NCI-H446 (cell line): ENCODE measurements at places on chromosomes 2 and 18.

DNA sequence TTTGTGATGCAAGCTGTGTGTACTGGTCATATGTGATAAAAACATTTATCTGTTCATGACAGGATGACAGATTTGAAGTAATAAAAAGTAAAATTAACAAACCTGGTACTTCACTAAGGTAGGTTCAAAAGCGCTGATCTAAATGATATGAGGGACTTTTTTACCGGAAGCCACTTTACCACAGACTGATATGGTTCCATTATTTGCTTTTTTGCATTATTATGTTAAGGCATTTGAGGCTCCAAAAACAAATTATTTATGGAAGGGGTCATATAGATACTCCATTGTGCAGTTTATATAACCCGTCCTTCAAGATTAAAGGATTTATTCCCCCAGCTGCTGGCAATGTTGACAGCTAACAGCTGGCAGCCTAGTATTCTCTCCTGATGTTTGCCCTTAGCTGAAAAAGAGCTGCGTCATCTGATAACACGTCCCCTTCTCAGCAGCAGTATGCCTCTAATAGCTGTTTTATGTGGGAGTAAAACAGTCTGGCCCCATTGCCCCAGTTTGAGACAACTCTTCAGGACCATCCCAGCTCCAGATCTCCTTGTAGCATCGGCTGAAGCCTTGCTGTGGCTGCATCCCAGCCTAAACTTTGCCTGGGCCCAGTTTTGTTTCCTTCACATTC lies 84.8 kb upstream of the XIRP2 start:
- DNase-seq, result no peak

DNA sequence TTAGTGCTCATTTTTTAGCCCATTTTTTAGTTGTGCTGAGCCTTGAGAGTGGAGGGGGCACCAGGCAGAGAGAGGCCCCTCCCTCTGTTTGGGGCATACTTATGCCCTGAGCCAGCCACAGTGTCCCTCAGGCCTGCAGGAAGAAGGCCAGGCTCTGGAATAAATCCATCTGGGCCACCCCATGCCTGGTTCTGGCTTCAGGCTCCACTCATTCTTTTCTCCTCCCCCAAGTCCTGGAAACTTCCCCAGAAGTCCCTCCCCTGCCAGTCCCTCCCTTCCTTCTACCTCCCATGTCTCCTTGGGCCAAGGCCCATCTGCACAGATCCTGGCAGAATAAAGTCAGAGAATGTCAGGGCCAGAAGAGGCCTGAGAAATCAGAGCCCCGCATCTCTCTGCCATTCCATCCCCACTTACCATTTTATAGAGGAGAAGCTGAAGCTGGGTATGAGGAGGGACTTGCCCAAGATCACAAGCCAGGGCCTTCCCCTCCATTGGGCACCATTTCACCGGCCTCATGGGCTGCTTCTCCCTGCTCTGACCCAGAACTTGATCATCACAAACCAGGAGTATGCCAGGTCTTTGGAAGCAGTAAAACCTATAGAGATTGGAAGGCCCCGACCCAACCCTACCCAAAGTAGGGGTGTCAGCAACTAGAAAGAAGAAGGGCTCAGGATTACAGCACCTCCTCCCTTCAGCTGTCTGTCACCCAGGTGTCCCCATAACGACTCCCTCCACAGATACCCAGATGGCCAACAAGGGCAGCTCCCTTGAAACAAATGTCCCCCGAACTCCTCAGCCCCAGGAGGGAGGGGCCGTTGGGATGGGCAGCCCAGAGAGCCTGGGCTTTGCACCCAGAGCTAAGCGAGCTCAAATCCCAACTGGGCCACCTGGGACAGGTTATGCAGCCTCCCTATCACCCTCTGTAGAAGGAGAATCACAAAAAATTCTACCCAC lies 108.4 kb downstream of the POLR1A start:
- DNase-seq, result peak; percentile 73

GRCh38 chr2:146214394-146214929 lies 1630.4 kb upstream of the ACVR2A start:
- peak; percentile 36 for DNase-seq

GRCh38 chr2:105917226-105917625 lies 172.5 kb downstream of the NCK2 start:
- DNase-seq, result no peak

DNA sequence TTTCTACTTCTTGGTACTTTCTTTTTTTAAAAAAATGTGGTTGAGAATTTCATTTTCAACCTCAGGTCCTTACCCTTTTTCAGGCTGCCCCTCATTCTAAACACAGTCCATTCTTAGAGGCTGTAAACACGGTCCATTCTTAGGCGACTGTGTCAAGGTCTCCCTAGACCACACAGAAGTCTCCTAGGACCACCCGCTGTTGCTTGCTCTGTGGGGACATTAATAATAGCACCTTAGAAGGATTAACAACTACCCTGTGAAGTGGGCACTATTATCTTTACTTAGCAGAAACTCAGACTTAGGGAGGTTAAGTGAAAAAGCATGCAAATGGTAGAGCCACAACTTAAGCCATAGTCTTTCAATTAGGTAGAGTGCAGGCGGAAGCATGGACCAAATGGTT lies 91.7 kb downstream of the RBMS1 start:
- no peak for DNase-seq

DNA sequence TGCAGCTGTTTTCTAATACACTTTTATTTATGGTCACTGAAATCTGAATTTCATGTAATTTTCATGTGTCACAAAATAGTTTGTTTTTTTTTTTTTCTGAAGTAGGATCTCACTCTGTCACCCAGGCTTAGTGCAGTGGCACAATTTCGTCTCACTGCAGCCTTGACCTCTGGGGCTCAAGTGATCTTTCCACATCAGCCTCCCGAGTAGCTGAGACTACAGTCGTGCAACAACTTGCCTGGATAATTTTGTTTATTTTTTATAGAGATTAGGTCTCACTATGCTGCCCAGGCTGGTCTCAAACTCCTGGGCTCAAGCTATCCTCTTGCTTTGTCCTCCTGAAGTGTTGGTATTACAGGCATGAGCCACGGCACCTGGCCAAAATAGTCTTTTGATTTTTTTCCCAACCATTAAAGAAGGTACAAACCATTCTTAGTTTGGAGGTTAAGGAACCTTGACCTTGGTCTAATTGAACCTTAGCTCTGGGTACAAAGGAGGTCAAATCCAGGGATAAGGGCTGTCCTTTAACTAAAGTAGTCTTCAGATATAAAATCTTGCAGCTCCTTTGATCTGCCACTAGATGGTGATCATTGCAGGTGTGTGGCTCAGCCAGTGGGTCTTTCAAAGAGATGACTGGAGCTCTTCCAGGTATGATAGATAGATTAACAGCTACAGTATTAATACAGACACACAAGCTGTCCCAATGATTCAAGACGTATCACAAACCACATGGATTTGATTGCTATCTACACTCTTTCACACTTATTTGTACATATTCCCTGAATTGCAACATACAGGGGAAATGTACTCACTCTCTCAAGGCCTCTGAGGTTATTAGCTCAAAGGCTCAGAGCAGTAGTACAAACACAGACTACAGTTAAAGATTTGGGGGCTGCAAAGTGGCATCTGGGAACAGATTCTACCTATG lies 4.7 kb upstream of the KRCC1 start:
- peak; percentile 46 for DNase-seq

GRCh38 chr2:141528990-141529389 lies 601.8 kb downstream of the LRP1B start:
- DNase-seq, result no peak

DNA sequence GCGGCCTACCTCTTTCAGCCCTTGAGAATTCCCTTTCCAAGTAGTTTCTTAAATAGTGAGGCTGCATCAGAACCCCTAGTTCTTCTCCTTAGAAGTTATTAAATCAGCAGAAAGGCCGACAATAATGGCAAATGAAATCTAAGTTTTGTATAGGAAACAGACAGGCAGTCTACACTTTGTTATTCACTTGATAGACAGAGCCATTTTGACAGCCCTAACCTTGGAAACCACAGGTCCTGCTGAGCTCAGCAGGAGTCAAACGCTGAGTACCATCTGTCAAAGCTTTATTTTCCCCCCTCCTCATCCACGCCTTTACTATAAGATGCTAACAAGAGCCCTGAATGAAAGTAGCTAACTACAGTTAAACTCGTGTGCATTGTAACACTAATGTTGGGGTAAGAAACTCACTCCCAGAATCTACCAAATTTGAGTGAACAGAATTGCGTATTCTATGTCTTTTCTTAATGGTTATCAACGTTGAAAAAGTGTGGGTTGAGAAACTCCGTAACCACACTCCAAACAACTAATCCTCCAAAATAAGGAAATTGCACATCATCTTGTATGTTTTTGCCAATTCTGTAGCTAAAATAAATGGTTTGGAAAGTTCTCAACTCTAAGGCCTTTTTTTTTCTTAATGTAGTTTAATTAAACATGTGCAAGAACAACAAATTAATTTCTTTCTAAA lies 90.6 kb upstream of the EFEMP1 start:
- peak; percentile 79 for DNase-seq

DNA sequence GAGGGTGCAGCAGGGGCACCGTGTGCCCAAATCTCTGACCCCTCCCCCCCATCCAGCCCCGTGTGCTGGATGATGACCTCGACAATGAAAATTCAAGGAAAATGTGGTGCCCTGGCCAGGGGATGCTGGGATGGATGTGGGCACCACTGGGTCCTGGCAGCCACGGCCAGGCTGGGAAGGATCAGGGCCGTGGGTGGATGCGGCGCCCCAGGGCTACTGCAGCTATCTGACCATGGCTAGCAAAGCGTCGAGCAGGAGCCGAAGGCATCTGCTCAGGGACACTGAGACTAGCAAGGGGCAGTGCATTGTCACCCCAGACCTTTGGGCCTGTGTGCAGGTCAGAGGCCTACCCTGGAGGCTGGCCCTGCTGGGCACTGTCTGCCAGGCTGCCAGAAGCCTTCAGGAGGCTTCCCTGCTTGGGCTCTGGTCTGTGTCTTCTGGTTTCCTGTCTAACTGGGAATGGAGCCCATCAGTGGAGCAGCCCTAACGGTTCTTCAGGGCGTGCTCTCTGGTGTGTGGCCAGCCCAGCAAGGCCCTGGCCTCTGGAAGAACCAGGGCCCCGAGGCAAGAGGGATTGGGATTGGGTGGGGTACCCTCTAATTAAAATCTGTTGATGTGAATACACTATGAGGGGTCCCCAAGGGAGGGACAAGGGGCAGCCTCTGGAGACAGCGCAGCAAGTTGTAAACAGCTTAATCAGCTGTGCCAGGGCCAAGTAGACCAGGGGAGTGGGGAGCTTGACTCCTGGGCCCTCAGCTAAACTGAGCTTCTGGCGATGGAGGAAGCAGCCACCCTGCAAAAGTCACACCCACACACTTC lies 98.0 kb downstream of the STPG4 start:
- DNase-seq, result no peak

DNA sequence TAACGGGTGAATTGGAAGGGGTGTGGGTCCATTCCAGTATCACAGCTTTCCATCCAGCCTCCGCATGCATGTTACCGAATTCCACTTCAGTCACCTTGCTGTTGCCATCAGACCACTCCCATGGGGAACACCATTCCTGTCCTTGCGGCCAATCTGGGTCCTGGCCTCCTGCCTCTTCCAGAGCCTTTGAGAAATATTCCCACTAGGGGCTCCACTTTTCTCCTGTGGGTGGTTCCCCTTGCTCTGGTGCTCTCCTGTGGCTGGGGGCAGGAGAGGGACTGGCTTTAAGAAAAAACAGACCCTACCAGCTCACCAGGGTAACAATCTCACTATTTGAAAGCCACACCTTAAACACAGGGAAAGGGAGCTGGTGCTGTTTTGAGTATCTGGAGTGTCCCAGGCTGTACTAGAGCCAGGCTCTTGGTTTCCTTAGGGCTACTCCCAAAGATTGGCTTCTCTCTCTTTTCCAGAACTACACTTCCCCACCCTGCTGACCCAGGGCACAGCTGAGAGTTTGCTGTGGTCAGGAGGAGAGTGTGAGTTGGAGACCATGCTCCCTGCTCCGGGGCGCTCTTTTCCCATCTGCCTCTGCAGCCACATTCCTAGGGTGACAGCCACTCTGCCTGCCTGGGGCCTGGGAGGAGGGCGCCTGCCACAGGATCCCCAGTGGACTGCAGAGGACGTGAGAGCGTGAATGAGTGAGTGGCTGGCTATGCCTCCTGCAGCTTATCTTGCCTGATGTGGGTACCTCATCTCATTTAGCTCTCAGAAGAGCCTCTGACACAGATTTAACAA lies 460.8 kb upstream of the HS6ST1 start:
- DNase-seq, result no peak

GRCh38 chr2:69634196-69634821 lies 9.2 kb downstream of the AAK1 start:
- DNase-seq, result no peak

DNA sequence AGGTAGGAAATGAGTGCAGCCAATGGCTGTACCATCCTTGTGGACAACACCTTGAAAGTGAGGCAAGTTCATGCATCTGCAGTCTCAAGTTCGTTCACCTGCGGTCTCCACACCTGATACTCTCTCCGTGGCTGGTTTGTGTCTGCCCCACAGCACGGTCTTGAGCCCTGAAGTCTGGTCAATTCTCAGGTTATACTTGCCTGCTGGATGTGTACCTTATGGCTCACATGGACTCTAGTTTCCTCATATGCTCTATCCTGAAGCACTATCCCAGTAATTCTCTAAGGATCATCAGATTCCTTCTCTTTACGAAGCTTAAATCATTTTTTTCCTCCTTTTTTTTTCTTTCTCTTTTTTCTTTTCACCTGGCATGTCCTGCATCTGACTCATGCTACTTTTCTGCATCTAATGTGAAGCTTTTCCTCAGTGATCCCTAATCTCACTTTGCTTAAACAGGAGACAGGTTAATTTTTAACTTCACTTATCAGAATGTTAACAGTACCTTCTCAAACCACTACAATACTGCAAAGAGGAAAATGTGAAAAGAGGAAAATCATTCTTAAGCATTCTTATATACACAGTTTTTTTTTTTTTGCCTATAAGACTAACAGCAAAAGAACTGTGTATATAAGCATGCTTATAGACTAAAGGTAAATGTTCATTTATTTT lies 511.2 kb downstream of the SOX11 start:
- DNase-seq, result no peak

- DNase-seq, result no peak
Observed at GRCh38 chr2:148865512-148865911, 9.5 kb upstream of the KIF5C start.

- no peak for DNase-seq
Observed at GRCh38 chr2:134736167-134736880, 17.5 kb upstream of the TMEM163 start.

GRCh38 chr18:29157905-29158304 lies 981.0 kb upstream of the CDH2 start:
- no peak for DNase-seq

DNA sequence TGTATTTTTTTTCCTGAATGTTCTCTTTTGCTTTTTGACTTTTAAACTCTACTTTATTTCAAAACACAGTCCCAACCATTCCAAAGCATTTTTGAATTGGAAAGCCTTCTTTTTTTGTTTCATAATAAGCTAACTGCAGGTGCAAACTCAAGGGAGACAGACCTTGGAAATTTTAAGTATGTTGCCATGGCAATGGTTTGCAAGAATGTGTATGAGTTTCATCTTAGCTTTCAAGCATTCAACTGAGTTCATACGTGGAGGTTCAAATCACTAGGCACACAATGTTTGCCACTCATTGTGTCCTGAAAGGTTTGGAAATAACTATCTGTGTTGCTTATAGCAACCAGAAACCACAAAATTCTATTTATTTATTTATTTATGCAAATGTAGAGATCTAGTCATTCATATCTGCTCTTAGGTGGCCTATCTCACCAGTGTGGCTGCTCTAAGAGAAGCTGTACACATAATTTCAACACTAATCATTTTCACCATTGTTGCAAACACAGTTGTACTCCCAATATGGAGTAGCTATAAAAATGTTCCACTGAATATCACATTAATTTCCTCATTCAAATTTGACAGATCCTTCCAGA lies 805.7 kb upstream of the FSHR start:
- no peak for DNase-seq
